ENCODE measurements at places on chromosomes 5 and 9.

GRCh38 chr9:34158362-34158869 is 20.4 kb upstream of the UBAP1 start:
- no peak for DNase-seq

GRCh38 chr5:51632027-51632426 is 248.8 kb downstream of the ISL1 start:
- DNase-seq: no peak

GRCh38 chr9:3515405-3515804 is 10.4 kb downstream of the RFX3 start:
- DNase-seq: no peak

DNA sequence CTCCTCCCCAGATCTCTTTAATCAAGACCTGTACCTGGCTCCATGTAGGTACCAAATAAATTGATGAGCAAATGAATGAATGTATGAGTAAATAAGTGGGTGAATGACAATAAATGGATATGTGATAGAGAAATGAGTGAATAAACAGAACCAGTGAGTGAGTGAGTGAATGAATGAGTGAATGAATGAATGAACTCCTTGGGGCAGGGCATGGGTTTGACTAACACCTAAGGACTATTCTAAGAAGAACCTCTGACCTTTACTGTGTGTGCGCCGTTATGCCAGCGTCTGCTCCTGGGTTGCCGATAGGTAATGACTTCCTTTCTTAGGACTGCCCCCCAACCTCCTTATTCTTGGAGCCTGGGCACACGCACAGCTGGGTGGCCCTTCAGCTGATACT is 1.8 kb upstream of the RPL26L1 start:
- DNase-seq: no peak

DNA sequence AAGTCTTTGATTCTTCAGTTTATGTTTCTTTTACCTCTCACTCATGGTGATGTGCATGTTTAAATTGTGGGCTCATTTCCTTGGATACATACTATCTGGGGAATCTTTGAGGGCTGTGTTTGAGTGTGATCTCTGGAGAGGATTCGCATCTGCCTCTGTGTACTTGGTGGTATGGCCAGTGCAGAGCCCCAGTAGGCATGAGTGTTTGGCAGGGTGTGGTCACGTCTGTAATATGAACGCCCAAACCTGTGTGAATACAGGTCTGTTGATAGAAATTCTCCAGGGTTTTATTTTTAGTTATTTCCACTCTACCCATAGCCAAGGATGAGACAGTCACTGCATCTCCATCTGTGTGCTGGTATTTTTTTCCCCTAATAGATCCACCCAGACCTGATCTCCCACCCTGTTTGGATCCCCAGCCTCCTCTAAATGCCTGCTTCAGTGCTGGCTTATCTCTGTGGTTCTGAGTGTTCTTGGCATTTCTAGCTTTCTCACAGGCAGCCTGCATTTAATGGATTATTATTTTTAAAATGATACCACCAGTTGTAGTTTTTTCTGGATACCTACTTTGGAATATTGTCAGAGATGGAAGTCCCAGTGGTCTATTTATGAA is 37.5 kb downstream of the TJP2 start:
- DNase-seq: no peak

DNA sequence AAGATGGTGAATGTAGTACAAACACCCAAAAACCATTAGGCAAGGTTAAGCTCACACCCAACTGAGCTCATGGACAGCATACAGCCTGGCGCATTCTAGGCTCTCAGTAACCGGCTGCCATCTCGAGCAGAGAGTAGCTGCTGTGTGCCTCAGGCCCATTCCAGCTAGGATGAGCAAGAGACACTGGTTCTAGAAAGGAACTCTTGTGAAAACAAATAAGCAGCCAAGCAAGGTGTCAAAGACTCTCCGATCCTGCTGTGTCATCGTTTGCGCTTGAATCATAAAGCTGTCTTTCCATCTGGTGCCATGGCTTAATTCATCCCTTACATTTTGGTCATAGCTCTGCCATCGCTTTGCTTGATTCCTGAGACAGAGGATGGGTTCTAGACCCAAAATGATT is 135.4 kb upstream of the MSX2 start:
- no peak for DNase-seq

- no peak for DNase-seq
Measured at GRCh38 chr5:149855366-149855765, 89.2 kb downstream of the PDE6A start.

DNA sequence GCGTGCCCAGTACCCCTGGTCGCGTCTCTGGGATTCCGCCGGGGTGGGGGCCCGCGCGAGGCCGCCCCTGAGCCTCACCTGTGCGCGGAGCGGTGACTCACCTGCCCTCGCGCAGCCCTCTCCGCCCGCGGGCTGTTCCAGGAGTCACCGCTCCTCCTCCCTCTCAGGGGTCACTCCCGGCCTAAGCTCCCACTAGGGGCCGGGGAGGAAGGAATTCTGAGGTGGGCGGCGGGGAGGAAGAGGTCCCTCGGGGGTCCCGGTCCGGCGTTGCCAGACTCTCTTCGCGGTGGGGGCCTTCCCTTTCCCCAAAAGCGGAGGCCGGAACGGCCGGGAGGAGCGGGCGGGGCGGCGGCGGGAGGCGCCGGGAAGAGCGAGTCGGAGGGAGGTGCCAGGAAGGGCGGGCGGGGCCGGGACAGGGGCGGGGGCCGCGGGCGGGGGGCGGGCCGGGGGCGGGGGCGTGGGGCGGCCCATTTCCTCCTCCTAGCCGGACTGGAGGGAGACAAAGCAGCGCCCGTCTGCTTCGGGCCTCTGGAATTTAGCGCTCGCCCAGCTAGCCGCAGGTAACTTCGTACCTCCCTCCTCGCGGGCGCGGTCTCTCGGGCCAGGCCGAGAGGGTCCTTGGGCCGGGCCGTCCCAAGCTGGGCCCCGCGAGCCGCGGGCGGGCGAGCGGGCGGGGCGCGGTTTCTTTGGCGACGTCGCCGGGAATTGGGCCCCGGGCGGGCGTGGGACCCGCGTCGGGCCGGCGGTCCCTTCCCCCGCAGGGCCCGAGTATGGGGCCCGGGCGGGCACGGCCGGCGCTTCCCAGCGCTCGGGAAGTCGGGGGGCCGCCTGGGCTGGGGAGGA is at the start of gene CTNNA1:
TSS of gene CTNNA1 (plus strand) at position 475 of the 843 bp plus-strand sequence. CDS start 28,500 bp downstream, outside the sequence.
- DNase-seq: peak; percentile 34

GRCh38 chr5:155025895-155026294 is 12.3 kb downstream of the KIF4B start:
- no peak for DNase-seq

GRCh38 chr5:77741608-77742007 is 34.5 kb downstream of the TBCA start:
- DNase-seq: no peak

DNA sequence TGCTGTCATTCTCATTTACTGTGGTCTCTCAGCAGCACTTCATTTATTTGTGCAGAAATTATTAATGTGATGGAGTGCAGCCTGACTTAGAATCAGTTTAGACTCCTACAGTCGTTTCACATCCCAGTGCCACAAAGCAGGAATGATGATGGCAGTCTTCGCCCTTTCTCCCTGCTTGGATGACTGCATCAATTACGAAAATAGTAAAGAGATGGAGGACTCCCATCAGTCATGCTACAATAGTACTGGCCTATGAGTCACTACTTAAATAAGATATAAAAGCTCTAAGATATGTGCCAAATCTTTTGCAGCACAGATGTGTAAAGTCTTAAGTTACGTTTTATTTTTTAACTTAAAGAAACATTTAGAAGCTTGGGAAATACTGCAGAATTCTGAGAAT is 263.9 kb downstream of the CHSY3 start:
- no peak for DNase-seq

GRCh38 chr5:132181011-132181629 is 46.5 kb downstream of the P4HA2 start:
- DNase-seq: no peak

GRCh38 chr5:135533794-135534193 is 2.0 kb downstream of the NEUROG1 start:
- no peak for DNase-seq

DNA sequence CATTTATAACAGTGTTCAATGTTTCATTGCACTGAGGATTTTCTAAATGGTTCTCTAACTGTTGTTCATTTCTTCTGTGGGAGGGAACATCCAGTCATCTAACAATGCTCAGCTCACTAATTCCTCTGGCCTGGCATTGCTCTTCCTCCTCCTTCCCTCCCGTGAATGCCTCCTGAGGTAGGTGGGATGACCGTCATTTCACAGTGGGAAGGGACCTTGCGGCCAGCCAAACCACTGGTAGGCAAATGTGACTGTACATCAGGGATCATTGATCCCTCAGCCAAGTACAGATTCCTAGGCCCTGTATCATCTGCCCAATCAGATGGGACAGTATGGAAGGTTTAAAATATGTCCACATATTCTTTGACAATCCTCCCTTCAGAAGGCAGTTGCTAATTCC is 23.7 kb upstream of the VDAC1 start:
- DNase-seq: no peak

DNA sequence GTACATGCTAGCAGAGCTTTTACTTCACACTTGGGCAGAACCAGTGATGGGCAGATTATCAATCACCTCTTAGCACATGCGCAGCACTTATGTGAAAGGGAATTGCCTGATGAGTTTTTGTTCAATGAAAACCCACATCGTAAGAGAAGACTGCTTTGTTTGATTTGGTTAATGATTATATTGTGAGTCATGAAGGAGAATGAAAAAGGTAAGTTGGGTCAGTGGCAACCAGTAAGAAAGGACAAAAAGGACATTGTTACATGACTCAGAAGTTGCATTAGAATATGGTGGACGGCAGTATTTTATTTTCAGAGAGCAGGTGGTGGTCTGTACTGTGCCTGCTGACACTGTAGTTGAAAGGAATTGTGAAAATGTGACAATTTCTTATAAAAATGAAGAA is 127.4 kb downstream of the AOPEP start:
- no peak for DNase-seq

- DNase-seq: no peak
Measured at GRCh38 chr9:107712390-107712789, 222.8 kb upstream of the KLF4 start.

DNA sequence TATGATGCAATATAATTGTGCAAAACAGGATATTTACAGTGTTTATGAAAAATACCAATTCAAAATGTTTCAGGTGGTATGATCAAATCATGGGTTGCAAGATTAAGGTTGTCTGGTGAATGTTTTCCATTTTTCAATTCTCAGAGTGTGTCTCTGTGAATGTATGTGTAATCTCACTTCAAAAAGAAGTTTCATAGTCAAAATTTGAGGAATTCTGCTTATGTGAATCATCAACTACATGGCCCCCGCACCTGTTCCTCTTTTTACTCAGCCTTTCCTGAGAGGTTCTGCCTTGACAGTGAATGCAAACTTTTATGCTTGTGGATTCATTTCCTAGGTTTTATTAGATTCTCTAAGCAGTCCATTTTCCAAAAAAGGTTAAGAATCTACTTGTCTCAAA is 32.1 kb downstream of the KCTD16 start:
- no peak for DNase-seq

GRCh38 chr5:93585041-93585766 is 2.2 kb downstream of the NR2F1 start:
- DNase-seq: no peak

- no peak for DNase-seq
Measured at GRCh38 chr9:104091708-104092107, 2.4 kb upstream of the SMC2 start.

GRCh38 chr9:100350188-100350587 is 2.6 kb downstream of the TEX10 start:
- DNase-seq: no peak

DNA sequence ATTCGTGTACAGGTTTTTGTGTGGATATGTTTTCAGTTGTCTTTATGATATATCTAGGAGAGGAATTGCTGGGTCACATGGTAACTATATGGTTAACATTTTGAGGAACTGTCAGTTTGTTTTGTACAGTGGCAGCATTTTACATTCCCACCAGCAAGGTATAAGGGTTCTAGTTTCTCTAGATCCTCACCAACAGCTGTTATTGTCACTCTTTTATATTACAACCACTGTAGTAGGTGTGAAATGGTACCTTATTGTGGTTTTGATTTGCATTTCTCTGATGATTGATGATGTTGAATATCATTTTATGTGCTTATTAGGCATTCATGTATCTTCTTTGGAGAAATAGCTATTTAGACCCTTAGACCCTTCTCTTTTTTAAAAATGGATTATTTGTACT is 82.9 kb downstream of the CCDC171 start:
- no peak for DNase-seq

GRCh38 chr9:34957492-34958410 is at the start of gene PHF24:
Gene PHF24, plus strand, starts transcription at chr9:34958285. Its CDS starts 13,014 bp downstream, at chr9:34971299.
- DNase-seq: peak; percentile 14

- DNase-seq: no peak
Measured at GRCh38 chr5:32109236-32109635, 64.9 kb downstream of the GOLPH3 start.

- DNase-seq: no peak
Measured at GRCh38 chr5:91419136-91419535, 36.0 kb upstream of the ARRDC3 start.

- no peak for DNase-seq
Measured at GRCh38 chr5:130061746-130062145, 157.5 kb downstream of the CHSY3 start.

- DNase-seq: no peak
Measured at GRCh38 chr9:104635456-104635855, 17.5 kb upstream of the OR13C9 start.

DNA sequence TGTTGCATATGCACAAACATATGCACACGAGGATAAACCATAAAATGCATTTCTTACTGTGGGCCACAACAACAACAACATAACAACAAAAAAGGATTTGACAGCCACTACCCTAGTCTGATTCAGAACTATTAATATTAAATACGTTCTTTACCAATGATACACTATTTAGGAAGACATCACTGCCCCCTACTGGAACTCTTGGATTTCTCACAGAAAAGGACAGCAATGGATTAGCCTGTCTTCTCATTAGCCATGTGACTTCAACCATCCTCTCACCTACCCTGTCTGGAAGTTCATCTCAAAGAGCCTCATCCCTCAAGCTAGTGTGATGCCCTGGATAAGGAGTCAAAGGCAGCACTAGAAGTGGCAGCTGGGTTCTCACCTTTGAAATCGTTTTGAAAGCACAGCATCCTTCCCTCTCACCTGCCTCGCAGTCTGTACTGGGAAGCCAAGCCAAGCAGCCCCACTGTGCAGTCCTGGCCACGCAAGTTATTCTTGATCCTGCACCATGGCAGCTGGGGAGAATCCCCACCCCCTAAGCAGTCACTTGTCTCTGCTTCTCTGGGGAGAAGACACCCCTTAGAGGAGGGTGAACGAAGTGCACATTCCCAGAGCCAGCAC is 64.6 kb downstream of the SH3TC2 start:
- DNase-seq: peak; percentile 12

Data from activated gamma-delta T cell treated with Interleukin-2 at 50 U/mL for 16 hours (primary cell).